ENCODE measurements at places on chromosomes 4 and X.

- DNase-seq, result no peak
Observed at GRCh38 chr4:123478859-123479345, 82.3 kb downstream of the SPRY1 start.

GRCh38 chrX:25144043-25144940 lies 128.5 kb upstream of the ARX start:
- DNase-seq, result no peak

- DNase-seq, result peak; percentile 77
Observed at GRCh38 chrX:129786210-129786651, 6.5 kb downstream of the SASH3 start.

GRCh38 chrX:40244980-40245379 lies 147.2 kb upstream of the BCOR start:
- DNase-seq, result no peak

GRCh38 chrX:20529301-20529700 lies 262.6 kb upstream of the RPS6KA3 start:
- DNase-seq, result no peak

DNA sequence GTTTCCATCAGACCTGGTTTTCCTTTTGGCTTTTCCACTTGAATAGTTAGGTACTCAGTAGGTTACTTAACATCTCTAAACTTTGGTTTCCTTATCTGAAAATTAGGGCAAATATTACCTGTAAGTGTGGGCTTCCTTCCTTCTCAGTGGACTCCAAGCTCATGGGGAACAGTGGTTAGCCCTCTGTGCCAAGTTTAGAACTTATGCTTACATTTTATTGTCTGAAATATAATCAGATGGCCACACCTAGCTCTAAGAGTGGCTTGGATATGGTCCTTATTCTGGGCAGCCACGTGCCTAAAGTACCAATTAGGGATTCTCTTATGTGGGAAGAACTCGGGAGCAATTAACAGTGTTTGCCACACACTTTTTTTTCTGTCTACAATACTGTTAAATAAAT lies 133.9 kb downstream of the UCHL1 start:
- no peak for DNase-seq

DNA sequence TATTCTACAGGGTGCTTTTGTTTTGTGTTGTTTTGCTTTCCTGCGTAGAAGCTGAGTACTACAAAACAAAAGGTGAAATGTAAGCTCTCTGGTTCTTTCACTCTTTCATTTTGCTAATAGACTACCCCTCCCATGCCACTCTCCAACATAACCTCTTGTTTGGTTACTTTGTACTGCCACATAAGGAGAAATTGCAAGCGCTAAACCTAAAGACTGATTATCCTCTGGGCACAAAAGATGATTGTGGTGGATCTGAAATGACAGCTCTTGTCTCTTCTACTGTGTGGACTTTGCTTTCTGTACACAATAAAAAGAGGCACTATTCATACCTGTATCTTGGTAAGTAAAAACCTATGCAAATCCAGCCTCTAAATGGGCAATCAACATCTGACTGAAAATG lies 5.3 kb downstream of the MBNL3 start:
- DNase-seq, result no peak

DNA sequence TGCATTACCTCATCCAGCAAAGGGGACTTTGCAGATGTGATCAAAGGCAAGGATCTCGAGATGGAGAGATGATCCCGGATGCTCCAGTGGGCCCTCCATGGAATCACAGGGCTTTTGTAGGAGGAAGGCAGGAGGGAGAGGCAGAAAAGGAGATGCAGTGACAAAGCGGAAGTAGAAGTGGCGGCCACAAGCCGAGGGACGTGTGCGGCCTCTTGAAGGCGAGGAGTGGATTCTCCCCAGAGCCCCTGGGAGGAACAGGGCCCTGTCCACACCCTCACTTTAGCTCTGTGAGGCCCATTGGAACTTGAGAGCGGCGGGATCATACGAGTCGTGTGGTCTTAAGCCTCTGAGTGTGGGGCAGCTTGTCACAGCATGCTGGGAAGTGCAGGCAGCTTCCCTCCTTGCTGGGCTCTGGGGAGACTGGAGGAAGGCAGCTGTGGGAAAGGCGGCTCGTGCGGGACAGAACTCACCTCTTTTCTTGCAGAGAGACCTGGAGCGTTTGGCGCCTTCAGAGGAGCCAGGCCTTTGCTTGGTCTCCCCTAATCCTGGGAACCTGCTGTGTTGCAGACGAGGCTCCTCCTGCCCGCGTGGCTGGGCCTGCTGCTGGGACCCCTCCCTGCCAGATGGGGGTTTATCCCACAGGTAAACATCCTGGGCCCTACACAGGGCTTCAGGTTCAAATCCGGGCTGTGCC lies 10.2 kb downstream of the SH3TC1 start:
- DNase-seq, result no peak

- no peak for DNase-seq
Observed at GRCh38 chr4:35189988-35190613, 1054.2 kb downstream of the ARAP2 start.
